ENCODE measurements at places on chromosomes 7 and 10.

DNA sequence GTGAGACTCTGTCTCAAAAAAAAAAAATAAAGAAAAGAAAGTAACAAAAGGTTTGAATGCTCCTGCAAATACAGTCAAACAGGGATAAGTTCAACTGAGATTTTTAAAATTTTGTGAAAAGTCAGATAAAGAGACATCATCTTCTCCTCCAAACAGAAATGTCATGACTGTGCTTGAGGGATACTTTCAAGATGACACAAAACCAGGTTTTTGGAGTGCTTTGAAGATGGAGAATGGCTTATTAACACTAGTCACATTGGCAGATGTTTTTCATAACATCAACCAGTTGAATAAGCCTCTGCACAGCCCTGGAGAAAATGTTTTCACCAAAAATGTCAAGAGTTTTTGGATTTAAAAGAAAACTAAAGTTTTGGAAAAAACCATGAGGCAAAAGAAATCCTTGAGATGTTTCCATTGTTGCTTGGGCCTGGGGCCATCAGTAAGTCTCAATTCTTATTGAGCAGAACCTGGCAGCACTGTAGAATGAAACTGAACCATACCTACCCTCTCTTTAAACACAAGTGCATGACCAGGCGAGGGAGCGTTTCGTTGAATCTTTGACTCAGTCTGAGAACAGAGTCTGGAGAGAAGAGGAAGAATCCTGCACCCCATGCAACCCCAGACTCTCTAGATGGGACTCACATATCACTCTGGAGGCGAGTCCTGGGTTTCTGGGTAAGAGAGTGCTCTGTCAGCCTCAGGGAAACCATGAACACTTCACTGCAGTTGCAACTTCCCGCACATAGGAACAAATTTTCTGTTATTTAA lies 37.4 kb upstream of the PRKCQ start:
- DNase-seq = no peak

GRCh38 chr7:116172353-116172752 lies 38.0 kb upstream of the TES start:
- DNase-seq = no peak

DNA sequence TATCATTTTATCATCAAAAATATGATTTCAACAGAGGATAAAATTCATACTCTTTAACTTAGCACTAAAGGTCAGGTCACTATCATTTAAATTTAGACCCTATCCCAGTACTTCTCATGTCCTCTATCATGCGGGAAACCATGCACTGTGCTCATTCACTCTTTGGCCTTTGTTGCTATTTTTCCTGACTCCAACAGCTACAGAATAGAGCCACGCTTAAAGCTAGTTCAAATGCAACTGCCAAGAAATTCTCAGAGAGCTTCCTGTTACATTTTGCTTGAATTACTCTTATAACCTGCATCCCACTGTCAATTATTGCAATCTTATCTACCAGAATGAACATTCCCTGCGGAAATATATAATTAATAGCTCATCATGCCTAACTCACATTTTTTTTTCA lies 58.3 kb downstream of the SEMA3A start:
- no peak for DNase-seq

DNA sequence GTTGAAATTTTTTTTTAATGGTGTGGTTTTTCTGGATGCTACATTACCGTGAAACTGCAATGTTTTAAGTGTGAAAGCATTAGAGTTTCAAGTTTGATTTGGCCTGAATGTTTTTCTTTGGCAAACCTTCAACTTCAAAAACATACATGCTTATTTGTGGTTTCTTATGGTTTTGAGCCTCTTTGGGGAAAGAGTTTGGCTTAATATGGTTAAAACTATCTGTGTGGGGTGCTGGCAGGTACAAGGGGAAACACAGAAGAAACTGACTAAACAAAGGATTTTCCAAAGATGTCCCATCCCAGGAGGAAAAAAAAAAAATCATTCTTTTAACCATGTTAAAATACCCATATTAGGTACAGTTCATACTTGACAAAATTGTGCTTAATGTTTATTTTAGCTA lies 121.1 kb downstream of the HGF start:
- DNase-seq = no peak

DNA sequence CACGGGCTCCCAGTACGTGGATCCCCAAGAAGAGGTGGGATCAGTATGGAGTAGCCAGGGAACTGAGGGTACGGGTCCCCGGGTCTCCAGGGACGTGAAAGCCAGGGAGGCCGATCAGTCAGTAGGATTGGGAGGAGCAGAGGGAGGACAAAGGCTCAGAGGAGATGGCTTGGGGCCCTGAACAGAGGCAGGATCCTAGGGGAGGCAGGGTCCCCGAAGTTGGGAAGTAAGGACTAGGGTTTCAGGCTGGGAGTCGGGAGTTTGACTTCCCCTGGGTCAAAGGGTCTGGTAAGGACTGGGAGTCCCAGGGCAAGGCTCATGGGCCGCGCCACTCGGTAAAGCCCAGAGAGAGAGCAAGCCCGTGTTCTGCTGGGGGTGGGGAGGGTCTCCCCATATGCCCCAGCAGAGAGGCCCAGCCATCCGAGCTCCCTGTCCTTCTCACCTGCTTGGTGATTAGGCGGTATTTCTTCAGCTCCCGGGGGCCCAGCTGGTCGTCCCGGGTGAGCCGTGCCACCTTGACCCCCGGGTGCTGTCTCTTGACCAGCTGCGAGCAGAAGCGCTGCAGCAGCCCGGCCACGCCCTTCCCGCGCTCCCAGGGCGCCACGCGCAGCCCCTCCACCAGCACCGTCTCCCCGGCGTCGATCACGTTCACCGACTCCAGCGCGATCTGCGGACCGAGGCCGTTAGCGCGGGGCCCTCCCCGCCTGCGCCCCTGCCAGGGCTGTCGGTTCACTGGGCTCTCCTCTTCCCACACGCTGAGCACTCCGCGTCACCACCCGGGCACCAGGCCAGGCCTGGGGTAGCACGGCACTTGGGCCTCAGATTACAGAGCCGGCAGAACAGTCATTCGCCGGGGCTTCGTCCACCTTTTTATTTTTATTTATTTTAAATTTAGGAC lies 7.0 kb downstream of the NAT16 start:
- DNase-seq = no peak

- DNase-seq = no peak
These were observed 154.9 kb downstream of the ATE1 start for GRCh38 chr10:121772884-121773283.

DNA sequence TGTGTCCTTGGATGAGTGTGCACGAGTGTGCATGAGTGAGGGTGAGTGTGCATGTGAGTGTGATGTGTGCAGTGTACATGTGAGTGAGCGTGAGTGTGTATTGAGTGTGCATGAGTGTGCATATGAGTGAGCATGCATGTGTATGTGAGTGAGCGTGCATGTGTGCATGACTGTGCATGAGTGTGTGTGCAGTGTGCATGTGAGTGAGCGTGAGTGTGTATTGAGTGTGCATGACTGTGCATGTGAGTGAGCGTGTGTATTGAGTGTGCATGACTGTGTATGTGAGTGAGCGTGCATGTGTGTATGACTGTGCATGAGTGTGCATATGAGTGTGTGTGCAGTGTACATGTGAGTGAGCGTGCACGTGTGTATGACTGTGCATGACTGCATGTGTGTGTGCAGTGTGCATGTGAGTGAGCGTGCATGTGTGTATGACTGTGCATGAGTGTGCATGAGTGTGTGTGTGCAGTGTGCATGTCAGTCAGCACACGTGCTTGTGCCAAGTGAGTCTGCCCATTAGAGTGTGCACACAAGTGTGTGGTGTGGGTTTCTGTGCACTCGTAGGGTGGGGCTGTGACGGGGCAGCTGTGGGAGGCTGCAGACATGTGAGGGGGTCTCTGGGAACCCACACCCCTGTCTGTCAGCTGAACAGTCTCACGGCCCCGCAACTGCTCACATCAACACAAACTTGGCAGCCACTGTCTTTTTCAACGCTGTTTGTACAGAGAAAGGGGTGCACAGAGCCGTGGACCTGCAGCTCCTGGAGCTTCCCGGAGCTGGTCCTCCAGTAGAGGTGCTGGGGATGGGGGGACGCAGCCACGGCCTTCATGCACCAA lies 14.8 kb downstream of the FOXL3 start:
- DNase-seq = no peak

All from GM13977 (cell line).